NCI-H446 (cell line): ENCODE measurements at places on chromosomes 3 and 15.

DNA sequence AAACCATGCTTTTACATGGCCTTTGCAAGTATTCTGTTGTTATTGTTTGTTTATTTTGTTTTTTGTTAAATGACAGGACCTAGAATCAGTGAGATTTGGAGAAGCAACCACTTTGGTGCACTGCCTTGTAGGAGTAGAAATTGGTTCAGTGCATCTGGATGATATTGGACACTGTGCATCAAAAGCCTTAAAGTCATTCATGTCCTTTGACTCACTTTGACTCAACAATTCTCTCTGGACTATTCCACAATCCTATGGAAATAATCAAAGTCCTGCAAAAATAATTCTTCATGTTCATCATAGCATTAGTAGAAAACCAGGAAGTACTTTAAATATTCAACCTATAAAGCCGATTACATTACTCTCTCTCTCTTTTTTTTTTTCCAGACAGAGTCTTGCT lies 224.8 kb downstream of the ABHD5 start:
- DNase-seq, result no peak

GRCh38 chr3:78972617-78973301 lies 795.0 kb downstream of the ROBO1 start:
- no peak for DNase-seq

GRCh38 chr3:30306896-30307295 lies 299.5 kb upstream of the TGFBR2 start:
- DNase-seq, result no peak

DNA sequence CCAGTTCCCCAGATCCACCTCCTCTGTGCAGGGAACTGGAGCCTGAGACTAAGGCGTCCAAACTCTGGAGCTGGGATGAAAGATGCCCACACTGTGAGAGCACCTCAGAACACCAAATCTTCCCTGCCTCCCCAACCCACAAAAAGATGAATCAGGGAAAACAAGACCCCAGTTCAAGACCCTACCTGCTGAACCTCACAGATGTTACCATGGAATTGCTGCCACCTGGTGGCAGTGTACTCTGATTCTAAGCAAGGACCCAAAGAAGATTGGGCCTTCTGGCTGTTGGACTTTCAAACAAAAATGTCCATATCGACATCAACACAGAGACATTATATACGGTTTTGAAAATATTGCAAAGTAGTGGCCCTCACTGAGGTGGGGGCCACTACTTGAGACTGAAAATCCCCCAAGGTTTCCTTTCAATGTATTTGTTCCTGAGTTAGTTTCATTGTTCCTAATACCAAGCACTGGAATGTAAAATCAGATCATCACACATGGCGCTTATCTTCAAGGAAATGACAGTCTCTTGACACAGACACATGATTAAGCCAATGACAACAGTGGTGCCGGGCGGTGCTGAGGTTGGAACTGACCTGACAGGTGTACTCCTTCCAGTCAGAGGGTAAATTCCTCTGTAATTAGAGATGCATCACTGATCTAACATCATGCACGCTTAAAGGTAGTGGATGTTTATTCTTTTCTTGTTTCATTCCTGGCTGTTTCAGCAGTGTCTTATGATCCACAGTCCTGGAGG lies 67.6 kb downstream of the SLC6A11 start:
- DNase-seq, result no peak

DNA sequence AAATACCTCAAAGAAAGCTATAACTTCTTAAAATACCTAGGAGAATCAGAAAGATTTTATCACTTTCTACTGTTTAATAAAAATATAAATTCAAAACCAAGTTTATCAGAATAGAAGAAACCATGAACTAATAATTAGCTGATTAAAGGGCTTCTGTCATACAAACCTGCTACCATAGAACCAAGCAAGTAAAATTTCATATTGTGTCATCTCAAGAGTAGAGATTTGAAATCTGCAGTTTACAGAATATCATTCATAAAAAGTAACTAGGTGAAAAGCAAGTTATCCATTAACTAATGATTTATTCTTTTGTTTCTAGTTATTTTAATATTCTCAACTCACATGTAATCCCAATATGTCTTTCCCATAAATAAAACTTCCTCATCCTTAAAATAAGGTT lies 36.8 kb upstream of the XXYLT1 start:
- no peak for DNase-seq

DNA sequence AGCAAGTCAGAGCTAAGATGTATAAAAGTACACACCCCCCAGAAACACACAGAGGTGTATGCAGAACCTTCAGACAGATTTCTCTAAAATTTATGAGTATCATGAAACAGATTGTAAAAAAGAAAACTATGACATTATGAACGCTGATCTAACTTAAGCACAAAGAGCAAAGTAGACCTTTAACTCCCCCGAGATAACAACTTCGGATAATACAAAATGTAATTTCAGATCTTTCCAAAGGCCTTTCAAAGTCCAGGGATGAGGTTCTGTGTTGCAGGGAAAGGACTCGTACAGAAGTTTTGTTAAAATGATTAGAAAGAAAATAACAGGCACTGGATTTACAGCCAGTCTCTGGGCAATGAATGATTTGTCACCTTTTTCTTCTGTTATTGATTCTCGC lies 92.8 kb upstream of the FGF12 start:
- no peak for DNase-seq

DNA sequence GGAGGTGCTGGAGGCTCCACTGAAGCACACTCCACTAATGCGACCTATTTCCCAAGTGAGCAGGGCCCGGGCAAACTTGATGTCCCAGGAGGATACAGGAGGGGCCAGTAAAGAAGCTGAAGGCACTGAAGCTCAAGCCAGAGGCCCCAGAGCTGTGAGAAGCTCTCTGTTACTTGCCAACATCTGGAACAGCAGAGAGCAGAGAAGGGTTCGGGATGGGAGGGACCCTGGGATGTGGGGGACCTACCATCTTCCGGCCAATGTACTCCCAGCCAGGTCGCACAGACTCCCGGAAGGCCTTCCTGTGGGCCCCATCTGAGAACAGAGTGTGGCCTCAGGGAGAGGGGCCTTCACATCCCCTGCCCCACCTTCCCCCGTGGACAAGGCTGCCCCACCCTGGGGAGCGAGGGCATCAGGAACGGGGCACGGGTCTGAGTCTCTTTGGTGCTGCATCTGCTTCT lies 3.1 kb downstream of the HHATL start:
- no peak for DNase-seq

- DNase-seq, result no peak
These were observed 261.6 kb upstream of the MANF start for GRCh38 chr3:51123531-51123930.

DNA sequence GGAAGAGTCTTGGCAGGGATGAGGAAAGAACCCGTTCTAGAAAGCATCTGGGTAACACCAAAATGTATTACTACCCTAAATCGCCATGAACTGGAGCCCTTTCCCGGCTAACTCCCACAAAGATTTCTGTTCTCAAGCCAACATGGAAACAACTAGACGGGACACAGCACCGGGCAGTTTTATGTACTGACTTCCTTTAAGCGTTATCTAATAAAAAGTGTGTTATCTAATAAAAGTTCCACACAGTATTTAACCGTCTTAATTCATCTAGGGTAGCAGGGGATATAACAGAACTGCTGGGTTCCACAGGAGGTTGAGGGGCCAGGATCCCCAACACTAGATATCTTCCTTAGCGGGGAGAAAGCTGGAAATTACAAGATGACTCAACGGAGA lies 347 bp upstream of the C3orf62 start:
- no peak for DNase-seq

GRCh38 chr3:78707609-78708008 lies 1060.2 kb downstream of the ROBO1 start:
- no peak for DNase-seq

- DNase-seq, result no peak
These were observed 45.2 kb upstream of the ABI3BP start for GRCh38 chr3:101038393-101038792.

DNA sequence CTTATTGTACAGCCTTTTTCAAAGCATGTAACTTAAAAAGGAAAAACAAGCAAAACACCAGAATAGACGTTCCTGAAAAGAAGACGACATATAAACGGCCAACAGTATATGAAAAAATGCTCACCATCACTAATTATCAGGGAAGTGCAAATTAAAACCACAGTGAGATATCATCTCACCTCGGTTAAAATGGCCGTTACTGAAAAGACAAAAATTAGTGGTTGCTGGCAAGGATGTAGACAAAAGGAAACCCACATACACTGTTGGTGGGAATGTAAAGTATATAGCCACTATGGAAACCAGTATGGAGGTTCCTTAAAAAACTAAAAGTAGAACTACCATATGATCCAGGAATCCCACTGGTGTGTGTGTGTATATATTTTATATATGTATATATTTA lies 64.5 kb upstream of the MLF1 start:
- DNase-seq, result no peak
